Stimulated activated CD4-positive, alpha-beta T cell treated with anti-CD3 and anti-CD28 coated beads, TNF-alpha, amount 100 ng/mL, for 24 hours (primary cell): ENCODE measurements at places on chromosomes 16 and 17.

- DNase-seq = no peak
These were observed 211.7 kb downstream of the SEC14L1 start for GRCh38 chr17:77352441-77352840.

GRCh38 chr17:64707050-64707591 is 45.0 kb upstream of the SMURF2 start:
- no peak for DNase-seq

DNA sequence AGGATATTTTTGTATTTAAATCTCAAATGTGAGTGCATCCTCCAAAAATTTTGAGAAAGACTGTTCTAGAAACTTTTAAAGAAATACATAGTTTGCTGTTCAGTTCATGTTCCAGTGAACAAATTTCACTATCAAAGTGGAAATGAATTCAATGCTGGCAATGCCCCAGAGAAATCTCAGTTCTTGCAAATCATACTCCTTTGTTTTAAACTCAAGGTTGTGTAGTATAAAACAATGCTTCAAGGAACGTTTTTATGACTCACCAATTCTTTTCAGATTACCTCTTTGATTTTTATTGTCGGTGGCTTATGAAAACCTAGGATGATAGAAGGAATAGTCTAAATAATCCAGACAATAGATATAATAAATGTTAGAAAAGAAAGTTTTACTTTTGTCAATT is 17.6 kb downstream of the LPCAT2 start:
- DNase-seq = no peak

- DNase-seq = no peak
These were observed 334.1 kb downstream of the KCNJ2 start for GRCh38 chr17:70503449-70503848.

DNA sequence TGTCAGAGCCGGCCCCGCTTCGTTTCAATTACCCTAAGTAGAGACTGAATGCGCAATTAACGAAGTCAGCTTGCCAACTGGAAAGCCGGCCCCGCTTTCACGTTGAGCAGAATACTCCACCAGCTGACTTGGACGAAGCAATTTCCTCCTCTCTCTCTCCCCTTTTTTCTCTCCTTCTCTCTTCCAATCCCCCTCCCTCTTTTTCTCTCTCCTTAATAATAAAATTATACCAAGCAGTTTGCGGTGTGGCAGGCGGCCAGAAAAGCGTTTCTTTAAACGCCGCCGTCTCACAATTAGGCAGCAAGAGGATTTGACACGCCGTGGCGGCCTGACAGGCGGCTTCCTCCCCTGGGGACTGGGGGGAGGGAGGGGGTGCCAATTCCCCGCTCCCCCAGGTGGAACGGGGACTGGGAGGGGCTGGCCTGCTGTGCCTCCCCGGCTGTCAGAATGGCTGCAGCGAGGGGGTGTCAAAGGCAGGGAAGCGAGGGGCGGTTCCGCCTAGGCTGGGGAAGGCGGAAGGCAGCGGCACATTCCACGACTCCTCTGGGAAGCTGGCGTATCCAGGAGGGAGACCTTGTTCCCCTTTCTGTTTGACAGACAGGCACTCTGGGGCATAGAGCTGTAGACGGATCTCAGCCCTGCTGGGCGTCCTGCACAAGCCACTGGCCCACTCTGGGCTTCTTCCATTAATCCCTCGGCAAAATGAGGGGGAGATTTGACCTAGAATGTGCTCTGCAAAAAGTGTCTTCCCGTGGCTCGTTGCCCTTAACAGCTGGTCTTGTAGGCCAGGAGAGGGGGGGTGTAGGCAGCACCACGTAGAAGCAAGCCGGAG is 52.7 kb downstream of the SREBF1 start:
- no peak for DNase-seq

DNA sequence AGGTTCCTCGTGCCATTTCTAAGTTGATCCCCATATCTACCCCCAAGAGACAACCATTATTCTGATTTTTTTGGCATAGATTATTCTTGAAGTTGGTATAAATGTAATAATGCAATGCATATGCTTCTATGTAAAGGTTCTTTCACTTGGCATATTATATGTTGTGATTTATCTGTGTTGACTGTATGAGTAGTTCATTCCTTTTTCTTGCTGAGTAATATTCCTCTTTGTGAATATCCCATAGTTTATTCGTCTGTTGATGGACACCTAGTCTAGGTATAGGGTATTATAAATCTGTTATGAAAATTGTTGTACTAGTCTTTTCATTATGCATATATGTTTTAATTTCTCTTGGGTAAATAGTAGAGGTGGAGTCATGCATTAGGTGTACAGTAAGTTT is 36.6 kb downstream of the TANC2 start:
- DNase-seq = no peak

- DNase-seq = peak; percentile 68
These were observed at the start of gene RTN4RL1 for GRCh38 chr17:2025220-2025621. Gene RTN4RL1, minus strand, starts transcription at chr17:2025334. Its CDS starts 469 bp downstream, at chr17:2024865.

GRCh38 chr16:9297437-9298113 is 206.1 kb downstream of the HAPSTR1 start:
- DNase-seq = no peak

DNA sequence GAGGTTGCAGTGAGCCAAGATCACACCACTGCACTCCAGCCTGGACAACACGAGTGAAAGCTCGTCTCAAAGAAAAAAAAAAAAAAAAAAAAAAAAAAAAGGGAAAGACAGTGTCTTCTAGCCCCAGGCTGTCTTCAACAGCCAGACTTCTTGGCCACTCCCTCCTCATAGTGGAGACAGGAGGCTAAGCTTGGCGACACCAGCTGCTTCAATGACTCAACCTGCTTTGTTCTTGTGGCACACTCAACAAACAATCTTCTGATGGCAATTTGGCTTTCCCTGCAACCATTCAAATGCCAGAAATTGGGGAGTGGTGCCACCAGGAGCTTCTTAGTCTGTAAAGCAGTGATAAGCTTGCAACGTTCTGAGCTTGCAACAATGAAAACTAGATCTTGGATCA is 290.4 kb upstream of the DYNLRB2 start:
- no peak for DNase-seq

DNA sequence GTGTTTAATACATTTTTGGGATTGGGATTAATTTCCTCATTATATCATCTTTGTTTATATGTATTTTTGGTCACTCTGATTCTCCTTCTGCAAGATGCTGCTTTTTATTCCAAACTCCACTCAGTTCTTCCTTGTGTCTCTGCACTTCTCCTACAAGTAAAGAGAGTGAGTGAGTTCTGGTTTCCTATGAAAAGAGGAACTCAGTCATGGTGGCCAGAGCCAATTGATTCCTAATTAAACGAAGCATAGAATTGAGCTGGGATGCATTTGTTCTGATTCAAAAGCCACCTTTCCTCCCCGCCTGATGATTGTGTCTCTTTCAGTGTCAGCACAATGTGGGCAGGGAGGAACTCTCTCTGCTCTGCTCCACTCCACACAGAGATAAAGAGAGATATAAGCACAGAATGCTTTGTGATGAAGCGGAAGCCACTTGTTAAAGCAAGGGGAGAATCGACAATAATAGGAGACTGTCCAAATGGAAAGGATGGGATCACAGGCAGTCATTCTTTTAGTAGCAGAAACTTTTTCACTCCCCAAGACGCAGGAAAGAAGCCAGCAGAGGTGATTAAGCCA is 121.3 kb upstream of the GOT2 start:
- DNase-seq = no peak

DNA sequence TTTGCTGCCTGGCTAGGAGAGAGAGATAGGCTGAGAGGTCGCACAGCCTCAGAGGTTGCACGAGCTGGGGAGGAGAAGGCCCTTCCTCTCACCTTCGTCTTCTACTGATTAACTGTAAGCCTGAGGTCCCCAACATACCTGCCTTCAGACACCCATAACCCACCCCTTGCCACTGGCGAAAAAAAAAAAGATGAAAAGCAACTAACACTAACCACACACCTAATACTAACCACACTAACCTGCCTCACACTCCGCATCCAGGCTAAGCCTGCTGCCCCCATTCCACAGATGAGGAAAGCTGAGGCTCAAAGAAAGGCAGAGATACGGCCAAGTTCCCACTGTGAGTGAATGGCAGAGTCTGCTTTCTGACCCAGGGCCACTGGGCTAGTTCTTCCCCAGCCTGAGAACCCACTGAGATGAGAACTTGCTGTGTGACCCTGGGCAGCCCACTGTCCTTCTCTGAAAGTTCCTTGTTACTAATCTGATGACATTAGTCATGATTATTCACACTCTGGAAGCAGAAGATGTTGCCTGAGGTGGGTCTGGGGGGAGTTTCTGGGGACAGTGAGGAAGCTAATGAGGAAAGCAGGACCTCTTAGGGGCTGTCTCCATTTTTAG is 4.6 kb downstream of the IL21R start:
- DNase-seq = no peak

DNA sequence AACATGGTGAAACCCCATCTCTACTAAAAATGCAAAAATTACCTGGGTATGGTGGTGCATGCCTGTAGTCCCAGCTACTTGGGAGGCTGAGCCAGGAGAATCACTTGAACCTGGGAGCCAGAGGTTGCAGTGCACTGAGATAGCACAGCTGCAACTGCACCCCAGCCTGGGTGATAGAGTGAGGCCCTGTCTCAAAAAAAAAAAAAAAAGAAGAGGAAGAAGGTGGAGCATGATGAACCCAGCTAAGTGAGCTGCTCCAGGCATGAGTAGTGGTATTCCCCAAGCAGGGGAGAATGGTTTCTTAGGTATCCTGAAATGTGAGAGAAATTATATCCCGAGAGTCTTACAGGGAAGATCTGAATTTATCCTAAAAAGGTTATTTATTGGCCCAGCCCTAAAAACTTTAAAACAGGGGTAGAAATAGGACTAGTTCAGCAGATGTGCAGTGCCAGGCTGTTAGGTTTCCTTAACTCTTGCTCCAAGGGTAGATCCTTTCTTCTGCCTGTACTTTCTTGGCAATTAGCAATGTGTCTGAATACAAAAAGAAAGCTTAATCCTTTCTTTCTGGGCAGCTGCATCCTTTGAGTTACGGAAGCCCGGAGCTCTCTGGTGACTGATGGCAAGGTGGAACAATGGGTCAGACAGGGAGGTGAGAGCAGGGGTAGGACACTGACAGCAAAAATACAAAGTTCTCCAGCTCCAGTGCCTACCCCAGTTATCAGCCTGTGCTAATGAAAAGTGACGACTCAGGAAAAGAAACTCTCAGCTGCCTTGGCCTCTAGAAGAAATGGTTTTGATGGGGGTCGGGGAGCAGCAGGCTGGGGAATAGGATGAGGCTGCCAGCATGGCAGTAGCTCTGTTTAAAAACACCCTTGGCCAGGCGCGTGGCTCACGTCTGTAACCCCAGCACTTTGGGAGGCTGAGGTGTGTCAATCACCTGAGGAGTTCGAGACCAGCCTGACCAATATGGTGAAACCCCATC is 36.5 kb upstream of the TOB1 start:
- DNase-seq = no peak

DNA sequence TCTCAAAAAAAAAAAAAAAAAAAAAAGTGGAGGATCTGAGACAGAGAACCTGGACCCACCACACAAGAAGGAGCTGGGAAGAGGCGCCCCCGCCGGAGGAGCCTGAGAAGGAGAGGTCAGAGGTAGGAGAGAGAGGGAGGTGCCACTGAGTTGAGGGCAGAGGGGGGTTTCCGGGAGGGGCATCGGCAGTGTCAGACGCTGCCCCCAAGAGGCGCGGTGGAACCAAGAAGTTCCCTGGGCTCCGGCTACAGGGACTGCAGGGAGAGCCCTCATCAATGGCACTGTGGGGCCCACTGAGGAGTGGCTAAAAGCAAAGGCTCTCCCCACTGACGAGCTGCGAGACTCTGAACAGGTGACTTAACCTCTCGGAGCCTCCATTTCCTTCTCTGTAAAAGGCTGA is 4.2 kb downstream of the CCDC42 start:
- DNase-seq = no peak

DNA sequence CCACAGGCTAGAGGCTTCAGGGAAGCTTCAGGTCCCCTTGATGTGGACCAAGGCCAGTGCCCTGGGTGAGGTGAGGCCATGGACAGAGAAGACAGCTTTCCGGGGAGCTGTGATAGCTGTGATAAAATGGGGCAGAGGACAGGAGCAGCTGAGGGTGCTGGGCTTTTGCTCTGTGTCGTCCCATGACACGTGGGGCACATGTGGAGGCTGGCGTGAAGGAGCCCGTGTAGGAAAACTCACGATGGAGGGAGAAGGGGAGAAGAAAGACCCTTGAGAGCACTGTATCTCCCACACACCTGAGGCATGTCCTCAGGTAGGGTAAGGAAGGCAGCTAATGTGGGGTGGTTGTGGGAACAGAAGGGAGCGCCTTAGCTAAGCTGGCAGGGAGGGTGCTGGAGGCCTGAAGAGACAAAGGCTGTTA is 21.3 kb downstream of the B9D1 start:
- DNase-seq = no peak

GRCh38 chr16:58832386-58832895 is 98.3 kb upstream of the GOT2 start:
- no peak for DNase-seq

- DNase-seq = no peak
These were observed 394.7 kb downstream of the SEC14L1 start for GRCh38 chr17:77535435-77535834.

DNA sequence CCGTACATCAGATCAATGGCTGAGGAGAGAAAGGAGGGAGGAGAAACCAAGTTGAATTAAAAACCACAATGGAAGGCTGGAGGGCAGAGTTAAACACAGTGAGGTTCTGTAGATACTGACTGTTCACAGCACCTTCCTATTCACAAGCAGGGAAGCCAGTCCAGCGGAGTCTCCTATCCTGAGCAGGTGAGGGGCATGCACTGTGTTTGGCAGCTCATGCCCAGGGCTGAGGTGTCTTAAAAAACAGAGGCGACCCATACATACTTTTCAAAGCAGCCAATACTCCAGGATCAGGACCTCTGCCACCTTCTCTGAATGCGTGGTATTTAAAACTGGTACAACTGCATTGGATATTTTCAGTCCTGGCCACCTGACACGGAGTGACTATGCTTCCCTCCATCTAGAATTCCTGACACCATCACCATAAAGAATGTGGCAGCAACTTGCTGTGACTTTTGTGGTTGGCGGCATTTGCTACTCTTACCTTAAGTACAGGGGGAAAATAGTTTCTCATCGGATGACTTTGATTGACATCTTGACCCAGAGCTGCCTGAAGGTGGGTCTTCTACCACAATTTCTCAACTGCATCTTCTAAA is 21.5 kb downstream of the USP22 start:
- DNase-seq = no peak

DNA sequence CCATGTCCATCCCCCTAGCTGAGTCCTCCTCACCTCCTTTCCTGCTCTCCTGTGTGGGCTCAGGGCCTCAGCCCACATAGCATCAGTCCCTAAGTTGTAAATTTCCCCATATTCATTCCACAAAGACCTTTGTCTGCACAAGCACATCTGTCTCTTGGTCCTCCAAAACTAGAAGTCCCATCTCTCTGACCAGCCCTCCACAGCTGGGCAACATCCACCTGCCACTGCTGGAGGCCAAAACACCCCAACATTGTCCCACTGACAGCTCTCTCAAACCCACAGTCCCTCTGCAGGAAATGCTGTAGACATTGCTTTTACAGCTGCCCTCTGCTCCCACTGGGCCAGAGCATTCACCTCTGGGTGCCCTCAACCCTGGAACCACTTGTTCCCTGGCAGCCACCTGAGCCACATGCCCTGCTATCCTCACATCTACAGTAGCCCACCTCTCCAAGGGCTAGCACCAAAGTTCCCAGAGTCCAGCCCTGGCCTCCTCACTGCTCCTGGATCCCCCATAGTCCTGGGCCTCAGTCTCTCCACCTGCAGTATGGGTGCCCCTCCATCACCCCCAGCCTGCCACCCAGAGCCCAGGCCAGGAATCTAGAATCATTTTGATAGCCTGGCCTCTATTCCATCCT is 1722.7 kb downstream of the TP53TG3F start:
- no peak for DNase-seq

GRCh38 chr17:63538693-63539595 is 11.3 kb upstream of the DCAF7 start:
- no peak for DNase-seq

- no peak for DNase-seq
These were observed 103.8 kb downstream of the ANKRD11 start for GRCh38 chr16:89386306-89387185.

GRCh38 chr16:87678618-87679017 is 76.3 kb downstream of the JPH3 start:
- DNase-seq = no peak
